ENCODE measurements at places on chromosomes 3 and 15. TPM values are rescaled to one million over a fixed set of nuclear protein-coding genes. Genes with fewer than 3 reads are reported as not detected.

GRCh38 chr3:170806141-170806540, 63.9 kb downstream of the RPL22L1 start:
- no peak for DNase-seq
- no peaks in the 10 kb centered on the region for H3K4me1 ChIP-seq
- no peaks in the 10 kb centered on the region for H3K36me3 ChIP-seq
- H3K27me3 ChIP-seq, result no peaks in the 10 kb centered on the region

GPR87 gene
- not detected for total RNA-seq

DNA sequence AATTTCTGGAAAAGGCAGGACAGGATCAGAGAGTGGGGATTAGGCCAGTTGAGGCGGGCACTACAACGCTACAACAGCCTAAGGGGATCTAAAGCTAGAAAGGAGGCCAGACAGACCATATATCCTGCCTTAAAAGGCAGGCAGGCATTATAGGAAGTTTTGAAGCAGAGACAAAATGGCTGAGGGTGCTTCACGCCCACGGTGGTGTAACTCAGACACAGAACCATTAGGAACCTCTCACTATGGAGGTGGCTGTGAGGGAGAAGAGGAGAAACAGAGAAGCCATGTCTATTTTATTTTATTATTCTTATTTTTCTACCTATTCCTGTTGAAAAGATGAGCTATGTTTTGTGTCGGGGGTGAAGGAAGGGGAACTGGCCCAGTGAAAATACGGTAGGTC, 2.1 kb upstream of the USP4 start:
- no peaks in the 10 kb centered on the region for H3K4me1 ChIP-seq
- H3K36me3 ChIP-seq, result no peaks in the 10 kb centered on the region
- no peak for DNase-seq

CCDC39 gene
- not detected for total RNA-seq

EIF4E3 gene
- total RNA-seq, result 14.9 TPM

DNA sequence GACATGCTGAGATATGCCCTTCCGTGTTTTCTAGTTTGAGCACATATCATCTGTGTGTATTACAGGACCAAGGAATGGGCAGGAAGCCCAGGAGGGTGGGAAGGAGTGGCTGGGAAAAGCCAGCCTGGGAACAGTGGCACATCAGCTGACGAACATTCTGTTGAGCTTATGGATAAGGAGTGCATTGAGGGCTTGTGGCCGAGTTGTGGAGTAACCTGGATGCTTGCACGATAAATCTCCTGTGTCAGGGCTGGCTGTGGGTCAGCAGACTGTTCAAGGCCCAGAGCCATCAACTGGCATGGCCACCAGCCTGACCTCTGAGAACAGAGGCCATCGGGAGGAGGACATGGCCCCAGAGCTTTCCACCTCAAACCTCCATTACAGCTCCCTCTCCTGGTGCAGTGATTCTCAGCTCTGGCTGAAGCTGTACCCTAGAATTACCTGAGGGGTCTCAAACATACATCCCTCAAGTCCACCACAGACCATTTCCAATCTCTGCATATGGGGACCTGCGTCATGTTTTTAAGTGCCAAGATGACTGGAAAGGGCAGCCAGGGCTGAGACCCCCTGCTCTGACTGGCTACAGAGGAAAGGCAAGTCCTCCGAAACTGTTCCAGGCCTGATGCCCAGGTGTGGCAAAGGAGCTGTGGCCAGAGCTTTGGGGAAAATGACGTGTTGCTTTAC, 4.8 kb upstream of the VILL start:
- H3K4me3 ChIP-seq, result no peak overlapping the region
- no peak overlapping the region for H3K27ac ChIP-seq
- no peaks in the 10 kb centered on the region for H3K27me3 ChIP-seq
- no peaks in the 10 kb centered on the region for H3K4me1 ChIP-seq

CDCP1 gene
- 1.8 TPM for total RNA-seq

SPINT1 gene
- 2.3 TPM for total RNA-seq

DNA sequence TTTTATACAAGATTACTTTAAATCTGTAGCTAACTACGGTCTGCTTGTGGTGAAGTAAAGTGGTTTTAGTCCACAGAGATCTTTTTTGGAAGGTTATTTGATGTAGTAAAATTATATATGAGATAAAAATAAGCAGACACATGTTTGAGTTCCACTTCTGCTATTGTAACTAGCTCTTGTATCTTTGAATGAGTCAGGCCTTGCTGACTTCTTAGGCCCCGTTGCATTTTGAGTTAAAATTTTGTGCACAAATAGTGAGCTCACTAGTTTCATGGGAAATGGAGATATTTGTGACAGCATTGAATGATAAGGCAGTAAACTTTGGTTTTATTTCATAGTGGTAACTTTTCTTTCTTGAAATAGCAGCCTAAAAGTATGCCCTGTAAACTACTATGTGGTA, 42.6 kb downstream of the ARIH1 start:
- no peaks in the 10 kb centered on the region for H3K36me3 ChIP-seq
- no peak overlapping the region for H3K4me3 ChIP-seq
- H3K4me1 ChIP-seq, result peaks cover 3% of the 10 kb centered on the region
- no peaks in the 10 kb centered on the region for H3K27me3 ChIP-seq

- no peaks in the 10 kb centered on the region for H3K27me3 ChIP-seq
- peak overlapping the region; percentile 11 for H3K4me3 ChIP-seq
- H3K36me3 ChIP-seq, result no peaks in the 10 kb centered on the region
- no peak for DNase-seq
- no peak overlapping the region for H3K27ac ChIP-seq
Observed at GRCh38 chr15:24878153-24878552, 76.6 kb upstream of the SNRPN start.

PSTPIP1 gene
- 4.7 TPM for total RNA-seq

- peaks cover 13% of the 10 kb centered on the region for H3K4me1 ChIP-seq
- H3K27ac ChIP-seq, result peak overlapping the region; percentile 72
Observed at GRCh38 chr15:73684581-73685455, 635 bp downstream of the CD276 start.

DNA sequence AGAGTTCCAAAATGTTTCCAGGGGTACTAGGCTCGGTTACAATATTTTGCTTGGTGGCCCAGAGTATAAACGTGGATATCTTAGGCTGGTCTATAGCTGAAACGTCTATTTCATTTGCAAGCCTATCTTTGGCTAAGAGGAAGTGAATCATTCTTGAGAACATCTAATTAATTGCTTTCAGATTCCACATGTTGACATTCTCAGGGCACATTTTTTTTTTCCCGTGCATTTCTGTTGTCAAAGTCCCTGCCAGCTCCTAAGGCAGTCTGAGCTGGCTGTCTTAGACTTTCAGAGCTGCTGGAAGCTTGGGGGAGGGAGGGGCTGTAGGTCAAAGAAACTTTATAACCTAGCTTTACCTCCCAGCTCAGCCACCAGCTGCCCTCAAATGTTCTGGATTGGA, 23.2 kb upstream of the LAMP3 start:
- no peaks in the 10 kb centered on the region for H3K27me3 ChIP-seq
- no peak overlapping the region for H3K27ac ChIP-seq
- no peak for DNase-seq
- no peaks in the 10 kb centered on the region for H3K4me1 ChIP-seq
- no peaks in the 10 kb centered on the region for H3K36me3 ChIP-seq
- no peak overlapping the region for H3K4me3 ChIP-seq

SYNPR gene
- not detected for total RNA-seq

- no peak for DNase-seq
- no peak overlapping the region for H3K27ac ChIP-seq
- no peaks in the 10 kb centered on the region for H3K27me3 ChIP-seq
- no peaks in the 10 kb centered on the region for H3K36me3 ChIP-seq
Observed at GRCh38 chr3:196163666-196164493, 47.3 kb downstream of the ZDHHC19 start.

RLBP1 gene
- total RNA-seq, result not detected

BLM gene
- 0.46 TPM for total RNA-seq

- H3K27ac ChIP-seq, result peak overlapping the region; percentile 53
- no peaks in the 10 kb centered on the region for H3K27me3 ChIP-seq
- H3K4me1 ChIP-seq, result no peaks in the 10 kb centered on the region
- DNase-seq, result no peak
Observed at GRCh38 chr15:101439285-101439919, 50.1 kb downstream of the PCSK6 start.

DNA sequence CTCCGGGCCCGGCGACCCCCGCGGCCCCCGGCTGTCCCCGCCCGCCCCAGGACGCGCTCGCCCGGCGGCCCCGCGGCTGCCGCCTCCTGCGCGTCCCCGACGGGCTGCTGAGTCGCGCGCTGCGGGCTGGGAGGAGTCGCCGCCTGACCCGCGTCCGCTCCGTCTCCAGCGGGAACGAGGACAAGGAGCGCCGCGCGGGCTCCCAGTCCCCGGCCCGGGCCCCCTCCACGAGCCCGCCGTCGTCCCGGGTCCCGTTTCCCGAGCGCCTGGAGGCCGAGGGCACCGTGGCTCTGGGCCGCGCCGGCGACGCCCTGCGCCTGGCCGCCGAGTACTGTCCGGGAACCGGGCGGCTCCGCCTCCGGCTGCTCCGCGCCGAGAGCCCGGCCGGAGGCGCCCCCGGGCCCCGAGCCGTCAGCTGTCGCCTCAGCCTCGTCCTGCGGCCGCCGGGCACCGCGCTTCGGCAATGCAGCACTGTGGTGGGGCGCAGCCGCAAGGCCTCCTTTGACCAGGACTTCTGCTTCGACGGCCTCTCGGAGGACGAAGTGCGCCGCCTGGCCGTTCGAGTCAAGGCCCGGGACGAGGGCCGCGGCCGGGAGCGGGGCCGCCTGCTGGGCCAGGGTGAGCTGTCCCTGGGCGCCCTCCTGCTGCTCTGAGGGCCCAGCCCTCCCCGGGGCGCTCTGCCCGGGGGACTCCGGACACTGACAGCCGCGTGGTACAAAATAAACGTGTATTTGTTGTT, 1.5 kb downstream of the C2CD4A start:
- peak overlapping the region; percentile 47 for H3K4me3 ChIP-seq
- peak; percentile 39 for DNase-seq
- no peaks in the 10 kb centered on the region for H3K36me3 ChIP-seq
- H3K4me1 ChIP-seq, result peaks cover 5% of the 10 kb centered on the region
- peak overlapping the region; percentile 25 for H3K27ac ChIP-seq
- no peaks in the 10 kb centered on the region for H3K27me3 ChIP-seq

DNA sequence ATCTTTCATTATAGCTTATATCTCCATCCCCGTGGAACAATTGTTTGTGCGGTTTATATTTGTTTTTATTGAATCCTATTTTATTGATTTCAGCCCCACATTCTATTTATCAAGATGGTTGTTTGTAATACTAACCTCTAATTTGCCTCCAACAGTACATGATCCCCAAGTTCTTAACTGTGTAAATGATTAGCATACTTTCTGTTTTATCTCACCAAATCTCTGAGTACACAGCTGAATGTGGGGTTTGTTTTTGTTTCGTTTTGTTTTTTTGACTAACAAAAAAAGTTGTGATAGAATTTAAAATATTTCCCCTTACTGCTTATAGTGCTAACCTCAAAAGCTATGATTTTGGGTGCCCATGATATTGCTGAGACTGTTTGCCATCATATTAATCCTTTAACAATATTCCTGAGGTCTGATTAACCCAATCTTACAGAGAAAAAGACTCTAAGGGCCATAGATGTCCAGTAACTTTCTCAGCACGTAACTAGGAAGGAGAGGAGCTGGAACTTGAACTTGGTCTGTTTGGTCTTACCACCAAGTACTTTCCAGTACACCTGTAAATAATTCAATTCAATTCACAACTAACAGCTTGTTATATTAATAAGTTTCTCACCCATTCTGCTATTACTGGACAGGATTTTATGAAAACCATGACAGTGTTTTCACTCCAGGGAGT, 789.8 kb downstream of the TUSC7 start:
- no peaks in the 10 kb centered on the region for H3K4me1 ChIP-seq
- H3K36me3 ChIP-seq, result no peaks in the 10 kb centered on the region
- no peak overlapping the region for H3K27ac ChIP-seq
- H3K27me3 ChIP-seq, result no peaks in the 10 kb centered on the region
- DNase-seq, result no peak

All from uterus (tissue), 4 donors.